IMR-90 (cell line): ENCODE measurements at places on chromosomes 3 and 15. TPM values are rescaled to one million over a fixed set of nuclear protein-coding genes. Genes with fewer than 3 reads are reported as not detected.

DNA sequence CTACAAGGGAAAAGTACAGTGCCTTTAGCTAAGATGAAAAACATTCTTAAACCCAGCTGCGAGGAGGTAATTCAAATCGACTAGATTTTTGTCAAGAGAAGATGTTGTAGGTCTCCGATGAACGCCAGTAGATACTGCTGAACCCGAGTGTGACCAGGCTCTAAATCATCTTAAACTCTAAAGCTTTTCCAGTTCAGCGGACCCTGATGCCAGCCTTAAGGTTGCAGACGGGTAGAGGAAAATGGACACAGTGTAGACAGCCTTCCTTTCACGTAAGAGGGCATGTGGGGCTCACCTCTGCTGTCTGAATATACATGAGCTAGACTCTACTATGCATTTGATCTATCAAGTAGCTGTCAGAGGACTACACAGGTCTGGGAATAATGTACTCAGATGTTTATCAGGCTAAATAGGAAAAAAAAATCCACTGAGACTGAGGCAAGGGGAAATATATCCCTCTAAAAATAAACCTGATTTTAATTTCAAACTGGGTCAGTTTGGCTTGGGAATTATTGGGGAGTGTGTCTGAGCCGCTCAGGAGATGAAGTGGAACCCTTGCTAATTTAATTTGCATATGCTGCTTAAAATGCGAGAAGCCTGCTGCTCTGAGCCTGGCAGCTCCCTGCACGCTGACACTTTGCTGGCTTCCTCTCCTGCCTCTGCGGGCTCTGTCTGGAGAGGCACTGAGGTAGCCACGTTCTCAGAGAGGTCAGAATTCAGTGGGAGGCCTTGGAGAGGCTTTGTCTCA is 151.9 kb downstream of the CADPS start:
- no peak for DNase-seq

- peak; percentile 78 for DNase-seq
Measured at GRCh38 chr15:64490598-64491259, 30.4 kb downstream of the ZNF609 start.

DNA sequence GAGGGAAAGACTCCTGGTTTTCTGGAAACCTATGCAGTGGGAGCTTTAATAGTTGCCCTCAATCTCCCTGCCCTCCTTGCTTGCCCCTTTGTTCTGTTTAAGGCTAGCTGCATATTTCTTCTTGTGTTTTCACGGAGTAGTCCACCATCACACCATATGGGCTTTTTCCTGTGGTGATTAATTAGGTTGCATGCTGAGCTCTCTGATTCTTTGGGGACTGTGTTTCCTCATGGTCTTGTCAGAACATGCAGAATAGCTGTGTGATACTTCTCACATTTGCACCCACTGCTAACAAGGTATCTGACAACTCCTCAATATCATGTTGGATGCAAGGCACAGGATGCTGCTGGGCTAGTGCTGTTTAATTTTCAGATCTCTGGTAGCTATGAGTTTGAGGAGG is 139.6 kb downstream of the PTPRG start:
- DNase-seq = no peak

- no peak for DNase-seq
Measured at GRCh38 chr3:124923833-124924232, 10.7 kb downstream of the MUC13 start.

DNA sequence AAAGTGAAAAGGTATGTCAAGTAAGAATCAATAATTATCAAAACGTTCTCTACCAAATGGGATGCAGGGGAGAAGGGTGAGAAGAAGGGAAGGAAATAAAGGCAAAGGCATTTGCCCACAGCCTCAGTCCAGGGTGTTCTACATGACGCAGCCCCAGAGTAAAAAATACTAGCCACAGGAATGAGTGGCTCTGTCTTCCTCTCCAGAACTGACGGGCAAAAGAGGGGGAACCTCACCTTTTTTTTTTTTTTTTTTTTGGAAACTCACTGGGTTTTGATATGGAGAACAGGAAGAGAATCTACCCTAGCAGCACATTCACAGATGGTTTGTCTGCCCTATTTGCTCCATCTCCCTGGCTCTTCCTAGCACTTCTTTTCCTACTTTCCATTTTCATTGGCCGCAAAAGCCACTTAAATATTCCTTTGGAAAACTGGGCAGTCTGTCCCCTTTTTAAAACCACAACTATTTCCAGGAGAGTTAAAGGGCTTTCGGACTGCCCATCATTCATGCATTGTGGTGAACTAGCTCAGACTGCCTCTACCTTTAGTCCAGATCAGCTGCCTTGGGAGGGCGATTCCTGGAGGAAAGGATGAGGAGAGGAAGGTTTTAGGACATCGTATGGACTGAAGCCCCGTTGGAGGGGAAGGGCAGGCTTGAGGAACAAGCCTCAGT is 28.2 kb downstream of the B3GNT5 start:
- DNase-seq = no peak

- peak; percentile 41 for DNase-seq
Measured at GRCh38 chr3:108416111-108416869, 94.1 kb downstream of the MYH15 start.

Gene GLDN
- total RNA-seq = under 0.01 TPM in 1 of 2 replicates, not detected in the other

Gene ACSBG1
- total RNA-seq = not detected in 2 replicates

- DNase-seq = peak; percentile 73
Measured at GRCh38 chr15:41655716-41656115, 4.5 kb upstream of the MGA start.

GRCh38 chr3:46200790-46201189 is 7.3 kb downstream of the CCR1 start:
- no peak for DNase-seq

Gene SMARCC1
- 39.6 and 51.4 TPM in 2 replicates for total RNA-seq

Gene SCN11A
- under 0.01 TPM in 1 of 2 replicates, not detected in the other for total RNA-seq

Gene DUOXA2
- not detected in 2 replicates for total RNA-seq

- no peak for DNase-seq
Measured at GRCh38 chr15:87761736-87762509, 494.6 kb downstream of the NTRK3 start.

Gene ITIH3
- 0.72 and 1.1 TPM in 2 replicates for total RNA-seq

- no peak for DNase-seq
Measured at GRCh38 chr3:187848401-187848800, 103.1 kb upstream of the BCL6 start.

DNA sequence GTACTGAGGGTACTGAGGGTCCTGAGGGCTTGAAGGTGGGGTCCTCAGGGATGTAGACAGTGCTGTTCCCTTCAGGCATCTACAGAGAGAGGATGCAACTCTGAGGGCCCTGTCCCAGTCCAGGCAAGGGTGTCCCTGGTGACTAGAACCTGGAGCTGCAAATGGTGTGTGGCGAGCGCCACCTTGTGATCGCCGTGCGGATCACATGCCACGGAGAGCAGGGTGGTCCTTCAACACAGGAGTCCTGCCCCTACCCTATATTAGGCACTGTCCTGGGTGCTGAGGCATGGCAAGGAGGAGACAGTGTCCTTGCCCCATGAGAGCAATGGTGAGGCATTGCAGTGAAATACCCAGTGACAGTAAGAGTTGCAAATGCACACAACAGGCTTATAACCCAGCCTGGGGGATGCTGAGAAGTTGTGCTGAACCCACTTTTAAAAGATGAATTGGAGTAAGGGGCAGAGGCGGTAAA is 23.6 kb downstream of the RHCG start:
- DNase-seq = peak; percentile 47

Gene SLC28A1
- not detected in 2 replicates for total RNA-seq

Gene ASB14
- not detected in 2 replicates for total RNA-seq

DNA sequence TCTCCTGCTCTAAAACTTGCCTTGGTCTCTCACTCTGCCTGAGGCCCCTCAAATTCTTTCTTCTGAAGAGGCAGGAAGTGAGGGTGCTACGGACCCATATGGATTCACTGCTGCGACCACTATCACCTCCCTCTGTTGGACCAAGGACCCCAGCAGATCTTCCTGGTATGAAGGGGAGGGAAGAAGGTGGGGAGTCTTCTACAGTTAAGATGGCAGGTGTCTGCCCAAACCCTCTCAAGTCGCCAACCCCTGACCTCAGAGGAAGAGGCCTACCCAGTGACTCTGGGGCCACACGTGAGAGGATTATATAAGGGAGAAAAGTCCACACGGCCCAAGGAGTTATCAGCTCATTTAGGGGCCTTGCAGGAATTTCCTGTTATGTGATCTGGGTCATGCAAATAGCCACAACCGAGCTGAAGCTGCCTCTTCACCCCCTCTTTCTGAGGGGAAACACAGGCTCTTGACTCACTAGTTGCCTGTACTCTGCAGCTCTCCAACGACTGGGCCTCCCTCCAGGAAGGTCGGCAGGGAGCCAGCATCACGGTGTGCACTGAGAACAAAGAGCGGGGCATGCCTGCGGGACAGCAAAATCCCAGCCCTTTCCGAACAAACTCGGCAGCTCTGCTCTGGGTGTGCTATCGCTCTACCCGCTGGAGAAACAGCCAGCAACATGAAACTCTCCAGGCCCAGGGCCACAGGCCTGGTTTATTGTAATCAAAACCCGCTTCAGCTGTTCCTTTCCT is 116.0 kb downstream of the XXYLT1 start:
- peak; percentile 97 for DNase-seq

Gene ARF4
- total RNA-seq = 172 and 290 TPM in 2 replicates

DNA sequence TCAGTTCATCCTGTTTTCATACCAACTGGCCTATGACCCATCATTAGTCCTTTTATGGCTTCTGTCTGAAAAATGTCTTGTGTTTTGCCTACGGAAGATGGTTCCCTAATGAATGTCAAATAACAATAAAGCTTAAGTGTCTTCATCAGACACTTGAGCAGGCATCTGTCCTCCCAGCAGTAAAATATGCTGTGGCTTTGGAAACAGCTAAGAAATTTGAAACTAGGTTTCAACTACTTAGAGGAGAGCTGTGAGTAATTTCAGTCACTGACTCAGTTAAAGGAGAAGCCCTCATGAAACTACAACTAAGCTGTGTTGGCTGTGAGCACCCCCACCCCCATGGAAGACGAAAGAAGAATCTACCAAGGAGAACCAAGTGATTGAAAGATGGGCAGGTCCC is 409.4 kb upstream of the PPP2R3A start:
- no peak for DNase-seq

GRCh38 chr3:71127052-71127831 is 456.3 kb downstream of the FOXP1 start:
- peak; percentile 86 for DNase-seq

DNA sequence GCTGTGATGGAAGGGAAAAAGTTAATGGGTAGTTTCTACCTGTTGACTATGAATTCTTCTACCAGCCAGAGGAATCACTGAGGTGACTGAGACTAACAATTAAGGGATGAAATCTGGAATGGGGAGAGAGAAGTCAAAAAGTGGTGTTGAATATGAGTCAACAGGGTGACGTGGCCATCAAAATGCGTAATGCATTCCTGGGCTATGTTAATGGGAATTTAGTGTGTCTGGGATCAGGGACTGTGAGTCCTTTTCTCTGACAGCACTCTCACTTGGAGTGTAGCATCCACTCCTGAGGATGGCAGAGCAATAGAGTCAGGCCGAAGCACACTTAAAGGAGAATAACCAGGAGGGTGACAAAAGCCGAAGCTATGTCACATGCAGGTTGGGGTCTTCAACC is 60.4 kb downstream of the MESD start:
- peak; percentile 89 for DNase-seq

Gene NME9
- total RNA-seq = not detected in 2 replicates

- no peak for DNase-seq
Measured at GRCh38 chr15:74174958-74175253, 1.4 kb downstream of the ISLR start.

Gene SH2D7
- total RNA-seq = not detected in 2 replicates

GRCh38 chr3:52190294-52191074 is 7.5 kb upstream of the ALAS1 start:
- peak; percentile 49 for DNase-seq

GRCh38 chr3:196458063-196458462 is 25.8 kb upstream of the UBXN7 start:
- no peak for DNase-seq

- DNase-seq = no peak
Measured at GRCh38 chr15:38539008-38539343, 25.6 kb downstream of the RASGRP1 start.

- DNase-seq = no peak
Measured at GRCh38 chr3:85316252-85316651, 357.5 kb downstream of the CADM2 start.

DNA sequence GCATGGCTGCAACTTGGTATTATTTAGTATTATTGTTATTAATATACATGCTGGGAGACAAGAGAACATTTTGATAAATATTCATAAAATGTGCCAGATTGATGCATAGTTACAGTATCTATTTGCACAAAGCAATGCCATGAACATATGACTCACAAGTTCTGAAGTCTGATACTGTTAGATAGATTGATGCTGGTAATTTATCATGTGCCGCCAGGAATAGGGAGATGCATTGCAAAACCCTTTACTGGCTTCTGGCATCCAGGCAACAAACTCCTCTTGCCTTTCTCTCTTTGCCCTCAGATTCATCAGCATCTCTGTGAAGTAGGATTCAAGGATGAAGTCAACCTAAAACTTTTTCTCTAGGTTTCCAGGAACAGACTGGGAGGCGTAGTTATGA is 41.0 kb upstream of the SLC25A26 start:
- DNase-seq = no peak

- DNase-seq = peak; percentile 17
Measured at GRCh38 chr3:13513051-13513912, 33.2 kb downstream of the HDAC11 start.

Gene PGBD4
- 1.3 and 1.9 TPM in 2 replicates for total RNA-seq

DNA sequence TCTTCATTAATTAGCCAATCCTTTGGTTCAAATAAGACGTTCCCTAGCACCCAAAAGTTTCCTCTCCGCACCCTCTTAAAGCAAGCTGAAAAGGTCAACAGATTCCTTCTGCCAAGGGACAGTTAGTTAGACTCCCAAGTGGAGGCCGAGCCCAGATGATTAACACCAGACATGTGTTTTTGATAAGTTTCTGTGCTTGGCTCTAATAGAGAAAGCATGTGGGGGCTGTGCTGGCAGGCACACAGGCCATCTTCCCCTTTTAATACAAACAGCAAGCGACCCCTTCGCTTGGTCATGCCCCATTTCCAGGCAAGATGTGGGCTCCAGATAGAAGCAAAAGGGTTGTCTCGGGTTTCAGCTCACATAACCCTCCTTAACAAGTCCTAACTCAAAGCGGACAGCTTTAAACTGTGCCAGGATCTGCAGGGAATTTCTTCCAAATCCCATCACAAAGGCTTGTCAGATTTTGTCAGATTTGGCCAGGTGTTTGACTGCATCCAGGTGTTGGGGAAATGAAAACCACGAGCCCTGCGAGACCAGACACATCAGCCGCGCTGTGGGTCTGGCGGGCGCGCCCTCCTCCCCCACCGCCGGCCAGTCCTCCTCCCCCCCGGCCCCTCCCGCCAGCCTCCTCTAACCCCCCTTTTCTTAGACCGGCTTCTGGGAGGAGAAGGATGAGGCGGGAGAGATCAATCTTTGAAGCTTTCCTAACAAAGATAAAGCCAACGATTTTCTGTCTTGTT is 3.3 kb downstream of the HES1 start:
- DNase-seq = peak; percentile 76

DNA sequence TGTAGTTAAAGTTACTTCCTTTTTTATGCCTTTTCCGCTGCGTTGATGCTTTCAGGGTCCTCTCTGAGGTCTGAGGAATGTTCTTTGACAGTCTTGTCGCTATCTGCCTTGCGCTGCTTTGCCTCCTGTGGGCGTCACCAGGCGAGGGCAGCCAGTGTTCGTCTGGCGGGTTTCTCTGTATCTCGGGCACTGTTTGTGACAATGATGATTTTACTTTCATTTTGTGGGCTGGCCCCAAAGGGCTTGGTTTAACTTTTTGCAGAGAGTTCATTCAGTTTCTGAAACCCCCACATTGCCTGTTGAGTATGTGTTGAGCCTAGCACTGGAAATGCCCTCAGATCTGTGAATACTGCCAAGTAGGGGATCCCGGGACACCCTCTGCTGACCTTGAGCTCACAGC is 24.6 kb upstream of the SACM1L start:
- no peak for DNase-seq

Gene ADGRG7
- total RNA-seq = not detected in 2 replicates
